ENCODE measurements at places on chromosomes 1 and 21.
A peak's percentile ranks its signal among the peaks of the same experiment; 100 is the strongest.

GRCh38 chr1:155073377-155074242 lies 5.0 kb upstream of the EFNA3 start:
- DNase-seq, result no peak

DNA sequence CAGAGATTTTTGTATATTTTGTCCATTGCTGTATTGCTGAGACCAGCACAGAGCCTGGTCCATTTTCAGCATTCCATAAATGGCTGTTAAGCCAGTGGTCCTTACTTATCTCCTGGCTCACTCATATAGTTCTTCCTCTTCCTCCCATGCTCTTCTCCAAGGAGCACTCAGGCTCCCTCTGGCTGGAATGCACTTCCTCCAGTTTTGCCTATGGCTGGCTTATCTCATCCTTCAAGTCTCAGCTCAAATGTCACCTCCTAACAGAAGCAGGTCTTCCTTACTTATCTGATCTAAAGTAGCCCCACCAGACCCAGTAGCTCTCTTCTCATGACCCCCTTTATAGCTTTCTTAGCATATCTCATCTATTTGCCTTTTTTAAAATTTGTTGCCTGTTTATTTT lies 146.9 kb downstream of the SLC30A10 start:
- DNase-seq, result no peak

GRCh38 chr1:31570228-31570627 lies 6.1 kb upstream of the TINAGL1 start:
- DNase-seq, result no peak

DNA sequence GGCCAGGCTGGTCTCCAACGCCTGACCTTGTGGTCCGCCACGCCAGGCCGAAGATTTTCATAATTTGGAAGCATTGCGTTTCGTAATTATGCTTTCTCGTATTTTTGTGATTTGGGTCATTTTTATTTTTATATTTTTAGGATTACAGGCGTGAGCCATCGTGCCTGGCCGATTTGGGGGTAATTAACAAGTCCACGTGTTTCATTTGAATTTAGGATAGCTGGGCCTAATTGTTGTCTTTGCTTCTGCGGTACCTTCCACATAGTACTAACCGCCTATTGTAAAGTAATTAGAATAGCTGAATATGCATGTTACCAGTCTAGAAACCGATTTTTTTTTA lies 1.0 kb downstream of the RCC1 start:
- no peak for DNase-seq

DNA sequence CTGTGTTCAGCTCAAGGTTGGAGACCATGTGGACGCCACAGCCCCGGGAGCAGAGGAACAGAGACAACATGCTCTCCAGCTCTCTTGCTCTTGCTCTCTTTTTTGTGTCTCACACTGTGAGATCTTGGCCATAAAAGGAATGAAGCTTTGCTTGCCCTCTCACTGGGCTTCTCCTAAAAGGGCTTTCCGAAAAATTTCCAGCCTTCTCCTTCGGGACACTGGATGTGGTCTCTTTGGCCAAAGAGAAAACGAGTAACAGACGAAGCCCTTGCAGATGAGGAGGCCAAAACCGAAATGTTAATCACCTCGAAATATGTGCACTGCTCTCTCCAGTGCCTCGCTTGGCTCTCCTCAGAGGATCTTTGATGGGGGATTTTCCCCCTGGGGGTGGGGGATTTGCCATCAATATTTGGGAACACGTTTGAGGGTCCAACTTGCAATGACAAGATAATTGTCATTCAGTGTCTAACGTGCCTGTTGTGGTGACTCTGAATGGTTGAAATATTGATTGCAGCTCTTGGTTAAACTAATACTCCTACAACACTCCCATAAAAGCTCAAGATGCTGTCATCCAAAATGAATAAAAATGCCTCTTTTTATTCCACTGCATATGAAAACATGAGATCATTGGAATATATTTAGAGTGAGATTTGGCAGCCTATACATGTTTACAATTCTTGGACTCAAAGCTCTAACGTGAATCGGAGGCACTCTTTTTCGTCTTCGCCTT lies 68.6 kb upstream of the ANGPTL1 start:
- DNase-seq, result no peak

- DNase-seq, result no peak
Measured at GRCh38 chr21:16993416-16994038, 519.3 kb upstream of the CXADR start.

DNA sequence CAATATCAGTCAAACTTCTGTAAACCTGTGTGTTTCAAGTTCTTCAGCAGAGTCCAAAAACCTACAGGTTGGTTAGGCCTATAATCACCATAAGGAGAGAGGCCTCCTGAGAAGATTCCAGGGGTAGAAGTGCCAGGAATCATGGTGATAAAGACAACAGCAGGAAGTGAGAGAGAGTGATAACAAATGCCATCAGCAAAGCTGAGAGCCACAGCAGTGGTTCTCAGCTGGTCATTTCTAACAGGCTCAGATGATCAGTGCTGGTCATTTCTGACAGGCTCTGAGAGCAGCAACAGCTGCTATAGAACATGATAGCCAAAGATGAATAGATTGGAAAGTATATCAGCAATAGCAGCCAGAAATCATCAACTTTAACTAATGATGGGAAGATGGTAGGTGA lies 101.3 kb downstream of the TYW3 start:
- no peak for DNase-seq

- DNase-seq, result no peak
Measured at GRCh38 chr1:231601824-231602672, 24.5 kb upstream of the DISC1 start.

GRCh38 chr1:20354610-20355009 lies 63.9 kb downstream of the VWA5B1 start:
- no peak for DNase-seq

DNA sequence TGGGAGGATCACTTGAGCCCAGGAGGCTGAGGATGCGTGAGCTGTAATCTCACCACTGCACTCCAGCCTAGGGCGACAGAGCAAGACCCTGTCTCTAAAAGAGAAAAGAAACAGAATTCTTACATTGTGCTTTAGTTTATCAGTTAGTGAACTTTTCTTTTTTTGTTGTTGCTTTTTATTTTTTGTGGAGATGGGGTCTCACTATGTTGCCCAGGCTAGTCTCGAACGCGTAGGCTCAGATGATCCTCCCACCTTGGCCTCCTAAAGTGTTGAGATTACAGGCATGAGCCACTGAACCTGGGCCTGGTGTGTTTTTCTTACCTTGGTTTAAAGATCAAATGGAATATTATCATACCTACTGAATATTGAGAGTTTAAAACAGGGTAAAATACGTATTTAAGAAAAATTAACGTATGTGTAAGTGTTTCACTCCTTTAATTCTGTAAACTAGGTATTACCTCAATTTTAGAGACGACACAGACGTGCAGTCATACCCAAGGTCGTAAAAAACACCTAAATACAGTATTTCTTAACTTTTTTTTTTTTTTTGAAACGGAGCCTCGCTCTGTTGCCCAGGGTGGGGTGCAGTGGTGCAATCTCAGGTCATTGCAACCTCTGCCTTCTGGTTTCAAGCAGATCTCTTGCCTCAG lies 39.6 kb downstream of the KIF1B start:
- no peak for DNase-seq

GRCh38 chr1:201024625-201024998 lies 1.1 kb upstream of the KIF21B start:
- no peak for DNase-seq

- no peak for DNase-seq
Measured at GRCh38 chr1:202697038-202697437, 13.2 kb downstream of the SYT2 start.

- DNase-seq, result no peak
Measured at GRCh38 chr1:17403081-17403480, 31.1 kb downstream of the PADI6 start.

- DNase-seq, result no peak
Measured at GRCh38 chr21:18023157-18023556, 204.0 kb upstream of the C21orf91 start.

- no peak for DNase-seq
Measured at GRCh38 chr1:13888351-13888986, 188.5 kb downstream of the PRDM2 start.

GRCh38 chr1:147890177-147890790 lies 12.3 kb upstream of the GJA8 start:
- DNase-seq, result peak; percentile 27
